A172 (cell line): ENCODE measurements at places on chromosomes 3 and 15.
A peak's percentile ranks its signal among the peaks of the same experiment; 100 is the strongest.

DNA sequence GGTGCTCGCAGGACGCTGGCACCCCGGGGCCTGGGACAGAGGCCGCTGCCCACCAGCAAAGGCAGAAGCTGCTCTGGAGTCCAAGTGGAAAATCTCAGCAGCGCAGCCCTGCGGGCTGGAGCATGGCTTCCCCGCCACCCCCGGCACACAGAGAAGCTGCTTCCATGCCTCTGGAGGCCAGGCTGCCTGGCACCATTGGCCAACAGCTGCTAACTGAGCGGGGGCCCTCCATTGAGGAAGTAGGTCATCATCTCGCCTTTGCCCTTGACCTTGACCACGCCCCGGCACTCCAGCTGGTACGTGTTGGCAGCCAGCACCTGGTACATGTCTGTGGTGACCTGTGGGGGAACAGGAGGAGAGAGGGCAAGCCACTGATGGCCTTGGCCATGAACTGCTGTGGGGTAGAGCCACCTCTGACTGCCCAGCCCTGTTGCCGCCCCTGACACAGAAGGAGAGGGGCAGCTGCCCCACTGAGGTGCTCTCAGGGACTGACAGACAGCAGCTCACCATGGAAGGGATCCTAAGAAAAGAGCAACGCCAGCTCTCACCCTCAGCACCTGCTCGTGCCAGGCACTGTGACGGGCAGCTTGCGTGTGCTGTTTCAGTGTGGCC, 82.8 kb downstream of the SEC22A start:
- no peak for DNase-seq

GRCh38 chr3:129749692-129750091, 143.2 kb upstream of the PLXND1 start:
- DNase-seq: no peak

DNA sequence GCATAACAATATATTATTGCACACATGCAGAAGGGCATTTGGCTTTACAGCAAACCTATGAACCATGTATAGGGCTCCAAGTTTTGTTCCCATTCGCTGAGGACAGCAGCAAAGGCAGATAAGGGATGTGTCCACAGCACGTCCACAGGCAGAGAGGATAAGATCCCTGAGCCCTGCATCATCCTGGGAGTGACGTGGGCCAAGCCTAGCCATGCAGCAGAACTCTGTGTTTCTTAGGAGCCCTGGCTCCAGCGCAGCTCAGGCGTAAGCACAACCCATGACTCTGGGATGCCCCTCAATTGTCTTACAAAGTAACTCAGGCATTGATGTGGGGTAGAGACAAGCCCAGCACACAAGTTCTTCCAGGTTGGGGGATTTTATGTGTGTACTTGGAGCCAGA, 194.3 kb upstream of the CTDSPL start:
- no peak for DNase-seq

DNA sequence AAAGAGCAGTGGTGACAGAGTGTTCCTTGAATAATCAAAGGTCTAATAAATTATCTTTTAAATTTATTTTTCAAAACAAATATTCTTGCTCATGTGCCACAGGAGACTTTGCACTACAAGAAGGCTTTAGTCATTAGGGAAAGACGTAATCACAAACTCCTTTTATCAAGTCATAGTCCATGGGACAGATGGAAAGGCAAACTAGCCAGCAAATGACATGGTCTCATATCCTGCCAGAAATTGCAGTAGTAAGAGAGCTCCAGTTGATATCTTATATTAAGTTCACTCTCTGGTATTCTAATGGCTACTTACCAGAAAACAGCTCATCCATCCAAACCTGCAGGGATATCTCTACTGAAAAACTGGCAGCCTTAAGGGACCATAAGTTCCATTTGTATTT, 225.0 kb upstream of the TP63 start:
- DNase-seq: no peak

GRCh38 chr3:178754852-178755510, 218.7 kb downstream of the KCNMB2 start:
- no peak for DNase-seq

DNA sequence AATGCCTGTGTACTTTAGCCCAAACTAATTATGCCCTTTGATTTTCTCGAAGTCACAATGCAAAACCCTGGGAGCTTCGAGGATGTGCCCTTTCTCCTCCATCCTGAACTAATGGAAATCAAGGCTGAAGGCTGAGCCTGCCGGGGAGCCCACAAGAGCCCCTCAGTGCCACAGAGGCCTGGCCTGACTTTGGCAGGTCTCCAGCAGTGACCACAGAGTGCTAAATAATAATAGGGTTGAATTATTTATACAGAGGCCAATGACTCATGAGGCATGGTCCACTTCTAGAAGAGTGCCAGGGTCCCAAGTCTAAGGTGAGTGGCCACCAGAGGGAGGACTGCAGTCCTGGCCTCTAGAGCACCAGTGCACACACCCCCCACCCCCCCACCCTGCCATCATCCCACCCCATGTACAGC, 19.1 kb upstream of the GLCE start:
- DNase-seq: peak; percentile 36
